Stimulated activated CD8-positive, alpha-beta memory T cell treated with anti-CD3 and anti-CD28 coated beads, Interleukin-7, amount 100 ng/mL, for 4 hours (primary cell): ENCODE measurements at places on chromosomes 4 and X.

- DNase-seq, result no peak
Observed at GRCh38 chr4:168924667-168925066, 85.4 kb downstream of the CBR4 start.

DNA sequence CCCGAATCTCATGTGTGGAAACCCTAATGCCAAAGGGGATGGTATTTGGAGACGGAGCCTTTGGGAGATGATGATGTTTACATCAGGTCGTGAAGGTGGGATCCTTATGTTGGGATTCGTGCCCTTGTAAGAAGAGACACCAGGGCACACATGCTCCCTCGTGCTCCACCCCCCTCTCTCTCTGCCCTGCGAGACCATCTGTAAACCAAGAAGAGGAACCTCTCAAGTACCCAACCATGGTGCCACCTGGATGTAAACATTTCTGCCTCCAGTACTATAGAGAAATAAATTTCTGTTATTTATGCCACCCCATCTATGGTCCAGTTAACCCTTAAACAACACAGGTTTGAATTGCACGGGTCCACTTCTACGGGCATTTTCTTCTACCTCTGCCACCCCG lies 179.4 kb downstream of the DHRSX start:
- no peak for DNase-seq

- DNase-seq, result no peak
Observed at GRCh38 chr4:30125868-30126267, 594.3 kb upstream of the PCDH7 start.

- no peak for DNase-seq
Observed at GRCh38 chr4:8821151-8821950, 50.3 kb downstream of the HMX1 start.

DNA sequence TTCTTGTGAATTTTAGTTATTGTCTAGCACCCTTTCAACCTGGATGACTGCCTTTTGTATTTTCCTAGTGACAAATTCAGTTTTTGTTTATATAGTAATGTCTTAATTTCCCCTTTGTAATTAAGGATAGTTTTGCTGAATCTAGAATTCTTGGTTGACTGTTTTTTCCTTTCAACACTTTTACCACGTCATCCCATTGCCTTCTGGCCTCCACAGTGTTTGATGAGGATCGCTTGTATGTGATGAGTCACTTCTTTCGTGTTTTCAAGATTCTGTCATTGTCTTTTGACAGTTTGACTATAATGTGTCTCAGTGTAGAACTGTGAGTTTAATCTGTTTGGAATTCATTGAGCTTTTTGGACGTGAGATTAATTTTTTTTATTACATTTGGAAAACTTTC lies 30.1 kb downstream of the KDM6A start:
- no peak for DNase-seq

GRCh38 chr4:154602404-154603020 lies 9.9 kb downstream of the FGG start:
- no peak for DNase-seq

- DNase-seq, result no peak
Observed at GRCh38 chr4:98490251-98490650, 168.2 kb downstream of the TSPAN5 start.

DNA sequence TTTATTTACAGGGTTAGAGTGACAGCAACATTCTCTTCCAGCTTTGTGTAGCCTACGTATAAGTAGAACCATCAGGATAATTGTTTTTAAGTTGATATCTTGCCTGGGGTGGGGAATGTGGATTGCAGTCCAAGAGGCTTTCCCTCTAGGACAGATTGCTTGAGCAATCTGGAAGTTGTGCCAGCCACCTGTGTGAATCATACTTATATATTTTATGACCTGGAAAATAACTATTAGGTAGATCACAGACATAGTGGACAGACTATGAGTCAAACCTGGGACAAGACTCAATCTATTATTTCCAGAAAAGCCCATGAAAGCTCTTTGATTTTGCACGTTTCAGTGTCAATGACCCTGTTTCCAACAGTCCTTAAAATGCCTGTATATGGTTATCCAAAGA lies 98.9 kb downstream of the TLL1 start:
- DNase-seq, result no peak

DNA sequence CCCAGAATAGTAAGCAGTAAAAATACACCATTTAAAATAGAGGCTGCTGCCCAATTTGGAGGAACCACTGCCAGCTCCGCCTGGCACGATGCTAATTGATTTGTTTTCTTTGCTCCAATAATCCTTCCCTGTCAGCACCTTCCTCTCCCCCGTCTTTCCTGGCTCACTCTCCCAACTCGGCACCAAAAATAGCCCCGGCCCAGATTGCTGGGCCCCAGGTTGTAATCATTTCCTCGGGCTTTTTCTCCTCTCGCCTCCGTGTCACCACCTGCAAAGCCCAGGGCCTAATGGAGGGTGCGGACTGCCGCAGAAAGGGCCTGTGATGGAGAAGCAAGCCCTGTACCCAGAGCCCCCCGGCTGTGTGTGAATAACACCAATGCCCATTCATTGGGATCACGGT lies 197.6 kb upstream of the PSAPL1 start:
- DNase-seq, result no peak

GRCh38 chrX:154827194-154828015 lies 7.1 kb downstream of the SMIM9 start:
- no peak for DNase-seq

DNA sequence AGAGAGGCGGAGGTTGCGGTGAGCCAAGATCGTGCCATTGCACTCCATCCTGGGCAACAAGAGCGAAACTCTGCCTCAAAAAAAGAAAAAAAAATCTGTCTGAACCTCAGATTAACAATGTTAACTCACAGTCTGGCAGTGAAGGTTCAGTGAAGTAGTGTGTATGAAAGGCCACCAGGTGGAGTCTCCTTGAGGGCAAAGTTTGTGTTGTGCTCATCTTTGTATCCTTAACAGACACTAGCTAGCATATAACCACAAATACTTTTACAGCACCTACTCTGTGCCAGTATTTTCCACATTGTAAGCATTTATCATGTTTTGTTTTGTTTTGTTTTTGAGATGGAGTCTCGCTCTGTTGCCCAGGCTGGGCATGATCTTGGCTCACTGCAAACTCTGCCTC lies 46.0 kb upstream of the MGST2 start:
- DNase-seq, result no peak

- no peak for DNase-seq
Observed at GRCh38 chr4:159674241-159674640, 571.4 kb downstream of the RAPGEF2 start.
